SW 1271 (cell line): ENCODE measurements at places on chromosomes 11 and 22.

DNA sequence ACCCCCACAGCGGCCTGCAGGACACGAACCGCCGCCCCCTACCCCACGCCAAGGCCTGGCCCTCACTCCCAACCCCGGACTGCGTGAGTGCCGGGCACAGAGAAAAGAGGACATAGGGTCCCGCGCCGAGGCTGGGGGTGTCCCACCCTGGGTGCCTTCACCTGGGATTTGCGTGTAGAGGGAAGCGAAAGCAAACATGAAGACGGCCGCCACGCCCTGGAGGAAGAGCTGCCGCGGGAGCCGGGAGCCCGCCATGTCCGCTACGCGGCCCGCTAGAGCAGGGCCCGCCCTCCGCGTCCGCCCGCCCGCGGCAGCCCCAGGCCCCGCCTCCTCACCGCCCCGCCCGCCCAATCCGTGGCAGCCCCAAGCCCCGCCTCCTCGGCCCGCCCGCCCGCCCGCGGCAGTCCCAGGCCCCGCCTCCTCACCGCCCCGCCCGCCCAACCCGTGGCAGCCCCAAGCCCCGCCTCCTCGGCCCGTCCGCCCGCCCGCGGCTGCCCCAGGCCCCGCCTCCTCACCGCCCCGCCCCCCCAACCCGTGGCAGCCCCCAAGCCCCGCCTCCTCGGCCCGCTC lies at the start of gene LMF2:
LMF2 (minus strand) TSS at position 282 of the 570 bp plus-strand sequence; CDS start at position 255, 27 bp downstream.
- peak; percentile 83 for DNase-seq

DNA sequence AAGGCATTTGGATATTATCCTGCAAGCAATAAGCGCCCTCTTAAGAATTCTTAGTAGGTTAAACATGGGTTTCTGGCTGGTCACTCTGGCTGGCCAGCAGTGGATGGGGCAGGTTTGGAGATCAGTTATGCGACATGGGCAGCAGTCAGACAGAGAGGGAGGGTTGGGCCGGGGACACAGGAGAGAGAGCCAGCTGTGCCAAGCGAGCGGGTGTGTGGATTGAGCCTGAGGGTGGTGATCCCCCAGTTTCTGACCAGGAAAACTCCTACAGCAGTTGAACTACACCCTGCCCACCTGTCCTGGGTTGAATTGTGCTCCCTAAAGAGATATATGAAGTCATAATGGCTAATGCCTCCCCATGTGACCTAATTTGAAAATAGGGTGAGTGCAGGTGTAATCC lies 671.2 kb downstream of the TBC1D22A start:
- no peak for DNase-seq

GRCh38 chr11:27514558-27514957 lies 8.0 kb upstream of the LIN7C start:
- no peak for DNase-seq

DNA sequence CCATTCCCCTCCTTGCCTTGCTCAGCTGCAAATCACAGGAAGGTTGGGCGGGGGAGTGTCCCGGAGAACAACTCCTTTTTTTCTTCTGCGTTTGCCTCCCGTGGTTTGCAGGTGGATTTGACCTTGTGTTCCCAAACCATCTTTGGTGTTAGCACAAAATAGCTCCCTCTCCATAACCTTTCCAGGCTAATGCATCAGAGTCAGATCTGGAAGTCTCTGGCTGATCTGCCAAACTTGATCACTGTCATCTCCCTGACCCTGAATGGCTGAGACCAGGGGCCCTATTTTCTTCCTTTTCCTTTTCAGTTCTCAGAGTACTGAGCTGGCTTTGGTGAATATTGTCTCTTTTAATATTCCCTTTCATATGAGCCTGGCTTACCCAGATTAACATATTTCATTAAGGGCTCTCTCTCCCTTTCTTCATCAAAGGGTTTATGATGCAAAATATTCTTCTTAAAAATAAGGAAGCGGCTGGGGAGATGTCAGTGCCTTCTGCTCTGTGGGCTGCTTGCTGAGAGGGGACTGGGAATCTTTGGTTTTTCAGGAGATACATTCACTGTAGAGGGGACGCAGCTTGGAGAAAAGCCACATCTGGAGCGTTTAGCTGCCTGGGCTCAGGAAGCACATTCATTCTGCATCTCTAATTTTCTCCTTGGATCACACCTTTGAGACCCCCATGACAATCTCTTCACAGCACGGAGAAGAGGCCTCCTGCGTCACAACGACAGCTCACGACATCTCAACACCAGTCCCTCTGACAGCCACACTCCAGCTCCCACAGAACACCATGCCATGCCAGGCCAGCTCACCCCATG lies 148.3 kb downstream of the CEP164 start:
- DNase-seq: no peak
